ENCODE measurements at places on chromosomes 6 and 20. TPM values are rescaled to one million over a fixed set of nuclear protein-coding genes. Genes with fewer than 3 reads are reported as not detected.
A peak's percentile ranks its signal among the peaks of the same experiment; 100 is the strongest.

The MYLK4 gene
- 11.2 TPM for polyA plus RNA-seq

The BANF2 gene
- not detected for polyA plus RNA-seq

The TNFAIP3 gene
- polyA plus RNA-seq, result 15.5 TPM

The ANGPT4 gene
- polyA plus RNA-seq, result 0.04 TPM

The PI3 gene
- not detected for polyA plus RNA-seq

The C20orf141 gene
- polyA plus RNA-seq, result not detected

The TSPO2 gene
- polyA plus RNA-seq, result 0.70 TPM

The PERP gene
- 0.33 TPM for polyA plus RNA-seq

The LSM2 gene
- 55.3 TPM for polyA plus RNA-seq

The COL9A1 gene
- polyA plus RNA-seq, result 6.1 TPM

The ADGRF4 gene
- polyA plus RNA-seq, result not detected

The CLPSL1 gene
- not detected for polyA plus RNA-seq

The AIF1 gene
- polyA plus RNA-seq, result 13.4 TPM

The LPA gene
- polyA plus RNA-seq, result not detected

DNA sequence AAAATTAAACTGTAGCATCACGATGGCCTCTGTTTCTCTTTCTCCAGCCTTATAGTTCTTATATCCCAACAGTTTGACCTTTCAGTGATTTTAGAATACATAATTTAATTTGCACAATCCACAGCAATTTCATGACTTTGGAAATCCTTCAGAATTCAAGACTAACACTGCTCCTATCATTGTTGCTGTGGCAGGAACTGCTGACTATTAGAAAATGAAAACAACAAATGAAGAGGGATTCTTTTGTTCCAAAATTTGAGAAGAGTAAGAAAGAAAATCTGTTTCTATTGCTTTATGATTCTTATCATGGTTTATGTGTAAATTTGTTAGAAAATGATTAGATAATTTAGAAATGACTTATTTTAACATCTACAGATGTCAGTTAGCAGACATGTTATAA is 604.0 kb upstream of the ADGRB3 start:
- DNase-seq, result no peak

DNA sequence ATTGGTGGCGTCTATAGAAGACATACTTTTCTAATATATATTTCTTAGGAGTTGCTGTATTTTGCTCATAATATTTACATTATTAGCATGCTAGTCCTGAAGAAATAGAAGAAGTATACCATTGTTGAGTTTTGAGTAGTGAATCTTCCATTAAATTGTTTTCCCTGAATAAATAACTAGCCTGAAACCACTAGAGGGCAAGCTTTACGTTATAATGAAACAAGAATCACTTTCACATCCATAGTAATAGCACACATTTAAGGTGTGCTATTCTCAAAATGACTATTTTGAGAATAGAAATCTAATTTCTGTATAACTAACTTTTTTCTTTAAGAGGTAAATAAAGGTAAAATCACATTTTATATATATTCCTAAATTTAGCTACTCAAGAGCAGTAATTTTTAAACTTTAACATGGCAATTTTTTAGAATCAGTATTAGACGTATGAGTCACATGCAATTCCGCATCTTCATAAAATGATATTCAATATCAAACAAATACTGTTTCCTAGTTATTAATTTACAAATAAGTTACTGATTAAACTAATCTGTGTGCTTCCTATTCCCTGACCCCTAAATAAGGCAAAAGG is 213.2 kb upstream of the MANEA start:
- DNase-seq, result no peak

GRCh38 chr20:4835244-4836177 is 113.8 kb downstream of the PRND start:
- DNase-seq, result peak; percentile 83

- no peak for DNase-seq
Observed at GRCh38 chr20:48782901-48783308, 44.9 kb downstream of the PREX1 start.

GRCh38 chr20:37426106-37426505 is 80.2 kb downstream of the SRC start:
- DNase-seq, result no peak

DNA sequence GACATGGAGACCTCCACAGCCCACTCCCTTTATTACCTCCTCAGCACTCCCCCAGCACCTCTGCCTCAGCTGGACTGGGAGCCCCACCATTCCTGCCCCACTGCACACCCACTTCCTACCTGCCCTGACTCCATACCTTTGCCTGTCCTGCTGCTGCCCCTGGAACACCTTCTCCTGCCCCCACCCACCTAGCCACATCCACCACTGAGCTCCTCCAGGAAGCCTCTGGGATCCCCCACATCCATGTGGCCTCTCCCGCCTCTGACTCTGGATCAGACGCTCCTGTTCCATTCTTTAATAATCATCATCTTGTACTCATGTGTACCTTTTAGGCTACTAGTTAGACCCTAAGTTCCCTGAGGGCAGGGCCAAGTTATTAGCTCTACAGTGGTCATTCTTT is 2.2 kb upstream of the SDCBP2 start:
- no peak for DNase-seq

DNA sequence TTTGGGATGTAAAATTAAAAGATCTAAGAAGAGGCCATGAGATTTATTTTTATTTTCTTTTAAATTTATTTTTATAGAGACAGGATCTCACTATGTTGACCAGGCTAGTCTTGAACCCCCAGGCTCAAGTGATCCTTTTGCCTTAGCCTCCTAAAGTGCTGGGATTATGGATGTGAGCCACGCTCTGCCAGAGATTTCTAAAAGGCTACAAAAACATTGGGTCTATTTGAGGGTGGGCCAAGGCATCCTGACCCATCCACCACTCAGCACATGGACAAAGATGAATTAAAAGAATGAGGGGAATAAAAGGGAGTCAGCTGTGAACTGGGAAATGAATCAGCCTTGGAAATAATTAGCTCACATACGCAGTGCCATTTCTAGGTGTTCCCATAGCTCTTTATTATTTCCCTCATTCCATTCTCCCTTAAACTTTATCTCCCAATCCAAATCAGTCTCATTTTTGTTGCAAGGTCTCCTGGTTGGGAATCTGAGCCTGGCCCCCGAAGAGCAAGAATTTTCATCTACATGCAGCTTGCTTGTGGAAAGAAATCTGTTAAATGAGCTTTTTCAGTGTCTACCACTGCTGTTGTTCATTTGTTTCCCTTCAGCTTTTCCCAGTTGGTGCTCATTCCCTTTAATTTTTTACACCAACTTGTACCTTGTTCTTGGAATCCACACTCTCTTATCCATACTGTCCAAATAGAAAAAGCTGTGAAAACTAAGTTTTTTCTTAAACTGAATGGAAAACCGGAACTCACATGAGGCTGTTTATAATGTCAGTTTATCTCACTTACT is 66.9 kb downstream of the MKKS start:
- no peak for DNase-seq

- DNase-seq, result no peak
Observed at GRCh38 chr6:137852346-137852745, 14.7 kb upstream of the TNFAIP3 start.

GRCh38 chr6:64325093-64325492 is 689.5 kb downstream of the PHF3 start:
- DNase-seq, result no peak

GRCh38 chr6:92380803-92381601 is 1038.4 kb downstream of the EPHA7 start:
- DNase-seq, result no peak

- DNase-seq, result no peak
Observed at GRCh38 chr20:53444401-53445149, 149.1 kb downstream of the ZNF217 start.

DNA sequence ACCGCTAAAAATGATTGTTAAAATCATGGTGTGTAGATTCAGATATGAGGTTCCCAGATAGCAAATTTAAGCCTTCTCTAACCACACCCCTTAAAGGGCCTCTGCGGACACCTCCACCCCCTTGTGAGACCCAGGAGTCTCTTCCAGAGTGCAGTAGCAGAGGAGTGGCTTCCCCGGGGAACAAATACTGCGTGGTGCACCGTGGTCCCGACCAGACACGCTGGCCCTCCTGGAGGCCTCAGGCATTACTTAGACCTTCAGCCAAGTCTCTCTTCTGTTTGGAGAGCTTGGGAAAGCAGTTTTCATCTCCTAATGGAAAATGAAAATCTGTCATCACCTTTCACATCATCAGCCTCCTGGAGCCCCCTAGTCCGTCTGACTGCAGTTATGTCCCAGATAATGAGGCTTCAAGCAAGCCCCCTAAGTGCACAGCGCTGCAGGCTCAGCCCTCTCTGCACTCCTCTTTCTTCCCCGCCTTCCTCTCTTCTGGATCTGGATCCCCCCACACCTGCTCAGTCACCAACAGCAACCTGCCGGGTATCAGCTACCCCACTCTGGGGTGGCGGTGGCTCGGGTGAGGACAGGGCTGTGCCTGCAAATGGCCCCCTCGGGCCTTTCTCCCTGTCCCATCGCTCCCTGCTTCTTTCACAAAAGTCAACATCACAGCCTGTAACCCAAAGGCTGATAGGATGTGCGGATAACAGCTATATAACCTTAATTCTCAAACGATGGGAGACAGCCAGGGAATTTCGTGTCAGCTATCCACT is 58.8 kb upstream of the TAGAP start:
- DNase-seq, result no peak

DNA sequence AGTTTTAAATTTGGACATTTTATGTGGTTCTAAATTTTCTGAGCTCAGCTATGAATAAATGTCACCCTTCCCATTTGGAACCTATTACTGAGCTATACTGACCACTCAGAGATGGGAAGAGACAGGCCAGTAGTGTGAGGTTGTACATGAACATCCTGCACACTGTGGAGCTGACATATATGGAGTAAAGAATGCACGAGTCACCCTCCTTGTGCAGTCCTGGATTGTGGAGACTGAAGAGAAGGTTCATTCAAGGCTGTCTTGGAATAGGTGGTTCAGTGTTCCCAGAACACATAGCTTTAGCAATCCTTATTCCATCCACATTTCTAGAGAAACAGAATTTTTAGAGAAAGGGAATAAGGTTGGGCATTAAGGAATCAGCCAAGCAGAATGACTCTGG is 50.3 kb upstream of the OGFRL1 start:
- no peak for DNase-seq

DNA sequence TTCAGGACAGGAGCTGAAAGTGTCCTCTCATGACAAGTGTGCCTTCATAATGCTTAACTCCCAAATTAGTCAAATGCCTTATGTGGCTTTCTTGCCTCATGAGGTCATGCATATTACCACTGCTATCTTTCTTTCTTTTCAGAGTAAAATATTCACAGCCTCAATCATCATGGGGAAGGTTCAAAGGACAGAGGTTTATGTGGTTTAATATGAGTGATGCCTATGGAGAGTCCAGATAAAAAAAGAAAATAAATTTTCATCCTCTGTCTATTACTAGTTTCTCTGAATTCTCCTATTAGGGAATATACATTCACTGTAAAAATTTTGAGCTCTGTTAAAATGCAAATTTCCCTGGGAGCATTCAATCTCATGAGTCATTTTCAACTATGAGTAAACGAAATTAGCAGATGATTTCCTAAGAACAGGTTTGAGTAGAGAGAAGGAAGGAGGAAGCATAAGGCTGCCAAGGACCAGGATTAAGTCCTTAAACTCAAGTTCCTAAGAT is 396.9 kb upstream of the ADGRB3 start:
- DNase-seq, result no peak

GRCh38 chr6:1129131-1129530 is 182.8 kb upstream of the FOXQ1 start:
- peak; percentile 70 for DNase-seq

GRCh38 chr6:34973547-34974248 is 84.6 kb downstream of the ANKS1A start:
- no peak for DNase-seq

DNA sequence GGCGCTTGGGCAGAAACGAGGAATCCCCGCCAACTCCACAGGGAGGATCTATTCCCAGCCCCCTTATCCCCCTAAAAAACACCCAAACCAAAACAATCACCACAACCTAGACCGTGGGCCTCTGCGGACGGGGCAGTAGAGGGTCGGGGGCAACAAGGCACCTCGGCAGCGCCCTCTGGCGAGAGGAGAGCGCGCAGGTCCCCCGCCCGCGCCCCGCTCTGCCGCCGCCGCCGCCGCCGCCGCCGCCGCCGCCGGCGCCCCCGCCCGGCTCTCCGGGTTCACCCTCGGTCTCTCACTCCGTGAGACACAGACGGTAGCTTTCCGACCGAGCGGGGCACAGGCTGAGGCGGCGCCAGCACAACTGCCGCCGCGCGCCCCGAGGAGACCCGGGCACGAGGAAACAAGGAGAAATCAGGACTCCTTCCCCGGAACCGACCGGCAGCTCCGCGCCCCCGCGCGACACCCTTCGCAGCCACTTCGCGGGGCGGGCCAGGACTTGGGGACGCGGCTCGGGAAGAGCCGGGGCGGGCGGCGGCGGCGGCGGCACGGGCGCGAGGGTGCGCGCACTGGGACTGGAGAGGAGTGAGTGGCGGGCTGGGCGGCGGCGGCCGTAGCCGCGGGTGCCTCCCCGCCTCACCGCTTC is at the start of gene SLC35F1:
Gene SLC35F1 (plus strand): TSS at position 307 of the 643 bp plus-strand sequence.
- DNase-seq, result no peak

GRCh38 chr20:51739722-51740249 is 28.4 kb downstream of the ATP9A start:
- DNase-seq, result no peak

- peak; percentile 8 for DNase-seq
Observed at GRCh38 chr6:155314773-155315515, 660 bp upstream of the TFB1M start.

GRCh38 chr20:44419131-44419844 is 56.4 kb upstream of the TTPAL start:
- no peak for DNase-seq

- DNase-seq, result no peak
Observed at GRCh38 chr6:15023448-15023847, 222.4 kb upstream of the JARID2 start.

GRCh38 chr6:157608221-157609075 is 214.6 kb upstream of the SNX9 start:
- no peak for DNase-seq

DNA sequence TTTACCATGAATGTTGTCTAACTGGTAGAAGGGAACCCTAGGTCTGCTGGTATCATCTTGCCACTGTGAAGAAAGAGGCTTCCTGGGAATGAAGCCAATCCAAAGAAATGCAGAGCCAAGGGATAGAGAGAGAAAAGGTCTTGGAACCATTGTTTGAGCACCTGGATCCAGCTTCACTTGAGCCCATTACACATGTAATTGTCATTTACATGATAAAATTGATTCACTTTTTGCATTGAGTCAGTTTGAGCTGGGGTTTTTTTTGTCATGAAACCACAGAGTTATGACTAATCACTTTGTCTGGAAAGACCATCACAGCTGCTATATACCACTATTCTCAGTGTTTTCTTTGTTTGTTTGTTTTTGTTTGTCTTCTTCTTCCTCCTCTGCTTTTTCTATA is 112.3 kb downstream of the CBLN4 start:
- no peak for DNase-seq
